Choroid plexus epithelial cell (primary cell): ENCODE measurements at places on chromosomes 7 and 10.

GRCh38 chr10:49324711-49325110 is 25.7 kb downstream of the C10orf71 start:
- DNase-seq = peak; percentile 26

DNA sequence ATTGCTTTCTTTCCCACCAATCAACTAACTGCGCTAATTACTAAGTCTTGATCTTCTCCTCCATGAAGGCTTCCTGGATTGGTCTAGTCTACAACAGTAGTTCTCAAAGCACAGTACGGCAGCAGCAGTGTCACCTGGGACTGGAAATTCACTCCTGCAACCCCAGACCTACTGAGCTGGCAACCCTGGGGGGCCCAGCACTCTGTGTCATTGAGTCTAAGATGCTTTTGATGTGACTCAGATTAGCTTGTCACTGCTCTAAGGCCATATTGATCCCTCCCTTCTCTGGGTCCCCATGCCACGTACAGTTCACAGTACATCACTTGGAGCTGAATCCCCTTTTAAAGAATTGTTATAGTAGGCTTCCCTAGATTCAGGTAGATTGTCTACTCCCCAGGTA is 65.7 kb upstream of the KMT2C start:
- DNase-seq = no peak

- peak; percentile 14 for DNase-seq
These were observed 114.2 kb upstream of the GPR22 start for GRCh38 chr7:107355616-107356015.

DNA sequence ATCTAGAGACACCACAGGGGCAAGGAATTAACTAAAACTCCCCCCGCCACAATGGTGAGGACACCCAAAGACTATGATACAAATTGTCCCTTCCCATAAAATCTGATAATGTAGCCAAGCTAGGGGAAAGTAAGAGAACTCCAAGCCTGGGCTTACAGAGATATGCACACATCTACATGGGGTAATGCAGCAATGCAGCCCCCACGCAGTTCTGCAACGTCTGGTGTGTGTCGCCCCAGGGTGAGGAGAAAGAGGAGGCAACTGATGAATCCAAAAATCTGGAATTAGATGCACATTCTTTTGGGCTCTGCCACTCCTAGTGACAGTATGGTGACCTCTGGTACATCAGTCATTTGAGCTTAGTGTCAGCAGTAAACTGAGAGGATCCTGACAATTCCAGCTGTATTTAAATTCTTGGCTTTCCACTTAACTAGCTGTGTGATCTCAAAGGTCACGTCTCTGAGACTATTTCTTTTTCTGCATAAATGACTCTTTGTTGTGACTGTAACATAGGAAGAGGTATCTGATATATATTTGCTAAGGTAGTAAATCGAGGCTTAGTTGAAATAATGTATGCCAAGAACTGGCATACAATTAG is 51.5 kb downstream of the PIP4K2A start:
- no peak for DNase-seq

- peak; percentile 92 for DNase-seq
These were observed 174.8 kb downstream of the RTKN2 start for GRCh38 chr10:62093863-62094291.

DNA sequence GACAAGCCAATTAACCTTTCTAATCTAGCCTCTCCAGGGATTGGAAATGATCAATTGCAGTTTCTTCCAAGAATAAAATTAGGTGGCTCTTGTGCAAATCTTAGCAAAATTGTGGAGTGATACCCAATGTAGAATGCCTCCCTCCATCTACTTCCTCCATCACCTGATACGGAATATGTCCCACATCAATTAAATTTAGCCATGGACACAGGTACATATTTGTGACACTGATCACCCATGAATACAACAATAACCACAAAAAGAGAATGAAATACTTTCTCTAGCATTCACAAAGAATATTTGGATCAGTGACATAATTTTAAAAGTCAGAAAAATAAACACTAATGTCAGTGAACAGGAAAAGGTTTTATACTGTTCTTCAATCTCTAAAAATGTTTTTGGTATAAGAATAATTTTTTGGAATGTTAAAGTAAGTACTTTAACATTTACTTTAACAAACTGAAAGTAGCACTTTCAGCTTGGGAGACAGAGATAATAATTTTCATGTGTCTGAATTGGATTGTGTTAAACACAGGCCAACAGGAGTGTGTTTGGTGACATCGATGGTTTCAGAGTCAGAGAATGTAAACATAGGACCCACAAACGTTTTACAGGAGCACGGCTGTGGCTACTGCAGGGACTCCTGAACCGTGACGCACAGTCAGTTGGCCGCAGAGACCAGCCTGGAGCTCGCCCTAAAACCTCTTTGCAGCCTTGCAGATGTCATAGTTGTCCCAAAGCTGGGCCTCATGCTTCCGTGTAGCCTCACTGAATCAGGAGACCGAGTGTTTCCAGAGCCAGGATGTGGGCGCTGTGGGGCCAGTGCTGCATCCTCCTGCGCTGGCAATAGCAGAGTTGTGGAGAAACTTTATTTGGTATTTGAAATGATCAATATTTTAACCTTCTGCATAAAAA is 7.2 kb downstream of the RBM20 start:
- DNase-seq = peak; percentile 87

DNA sequence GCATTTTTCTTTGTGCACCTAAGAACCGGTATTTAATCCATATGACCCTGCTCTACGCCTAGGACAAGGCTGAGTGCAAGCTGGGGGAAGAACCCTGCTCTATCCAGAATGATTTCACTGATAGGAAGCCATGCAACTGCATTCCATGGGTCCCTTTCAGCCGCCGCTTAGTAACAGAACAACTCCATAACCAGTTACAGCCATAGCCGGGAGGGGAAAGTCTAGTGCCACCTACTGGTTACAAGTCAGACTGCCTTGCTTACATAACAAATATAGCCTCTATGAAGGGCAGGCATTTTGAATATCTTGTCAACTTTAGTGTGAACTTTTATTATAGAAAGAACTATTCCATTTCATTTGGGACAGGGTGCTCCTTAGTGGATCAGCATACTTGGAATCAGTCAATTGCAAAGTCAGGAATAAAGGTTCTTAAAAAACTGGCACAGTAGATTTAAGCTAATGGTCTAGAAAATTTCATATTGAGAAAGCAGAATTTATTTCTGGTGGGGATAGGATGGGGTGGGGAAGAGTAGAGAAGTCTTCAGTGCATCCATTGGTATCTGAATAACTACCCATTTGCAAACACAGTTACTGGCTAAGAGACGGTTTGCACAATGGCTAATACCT is 521.7 kb downstream of the ADRA2A start:
- DNase-seq = peak; percentile 74

- DNase-seq = no peak
These were observed 230.6 kb upstream of the PLXNA4 start for GRCh38 chr7:132806834-132807233.

DNA sequence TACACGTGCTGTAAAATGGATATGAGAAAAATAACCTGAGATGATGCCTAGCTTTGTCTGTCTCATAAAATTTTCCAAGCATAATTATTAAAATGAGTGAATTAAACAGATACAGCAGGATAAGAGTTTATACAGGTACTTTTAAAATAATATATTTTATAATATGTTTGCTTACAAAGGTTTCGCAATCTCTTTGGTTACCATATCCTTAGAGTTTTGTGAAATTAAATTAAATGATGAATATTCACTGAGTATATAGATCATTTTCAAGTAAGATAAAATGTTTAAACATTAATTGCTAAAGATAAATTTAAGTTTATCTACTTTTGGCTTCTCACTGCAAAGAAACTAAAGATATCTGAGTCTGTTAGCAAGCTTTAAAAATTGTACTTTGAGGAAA is 11.4 kb downstream of the SHTN1 start:
- DNase-seq = no peak

GRCh38 chr10:13803566-13804554 is 217.1 kb downstream of the PRPF18 start:
- peak; percentile 45 for DNase-seq

DNA sequence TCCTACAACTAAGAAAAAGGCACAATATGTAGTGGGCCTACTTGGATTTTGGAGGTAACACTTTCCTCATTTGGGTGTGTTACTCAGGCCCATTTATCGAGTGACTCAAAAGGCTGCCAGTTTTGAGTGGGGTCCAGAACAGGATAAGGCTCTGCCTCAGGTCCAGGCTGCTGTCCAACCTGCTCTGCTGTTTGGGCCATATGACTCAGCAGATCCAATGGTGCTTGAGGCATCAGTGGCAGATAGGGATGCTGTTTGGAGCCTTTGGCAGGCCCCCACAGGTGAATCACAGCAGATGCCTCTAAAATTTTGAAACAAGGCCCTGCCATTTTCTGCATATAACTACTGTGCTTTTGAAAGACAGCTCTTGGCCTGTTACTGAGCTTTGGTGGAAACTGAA is 24.5 kb upstream of the OR13A1 start:
- no peak for DNase-seq

- DNase-seq = peak; percentile 7
These were observed 47.4 kb upstream of the R3HCC1L start for GRCh38 chr10:98086837-98087708.

- peak; percentile 92 for DNase-seq
These were observed 94.9 kb upstream of the KCNIP2 start for GRCh38 chr10:101938305-101939007.

- DNase-seq = peak; percentile 35
These were observed 73.6 kb upstream of the FAM20C start for GRCh38 chr7:118615-119391.

DNA sequence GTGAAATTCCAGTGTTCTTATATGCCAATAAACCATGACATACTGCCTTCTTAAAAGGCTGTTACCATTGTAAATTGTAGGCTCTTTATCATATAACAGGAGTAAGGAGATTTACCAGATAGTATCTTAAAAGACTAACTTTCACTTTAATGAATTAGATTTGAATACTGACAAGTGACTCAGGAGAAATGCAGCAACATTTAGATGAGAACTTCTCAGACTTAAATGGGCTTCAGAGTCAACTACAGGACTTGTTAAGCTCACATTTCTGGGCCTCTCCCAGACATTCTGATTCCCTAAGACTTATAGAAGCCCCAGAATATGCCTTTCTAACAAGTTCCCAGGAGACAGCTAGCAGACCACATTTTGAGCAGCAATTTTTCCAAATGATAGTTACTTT is 466.3 kb downstream of the ARL4A start:
- DNase-seq = no peak
